AG08396 (cell line): ENCODE measurements at places on chromosomes 5 and 9.

DNA sequence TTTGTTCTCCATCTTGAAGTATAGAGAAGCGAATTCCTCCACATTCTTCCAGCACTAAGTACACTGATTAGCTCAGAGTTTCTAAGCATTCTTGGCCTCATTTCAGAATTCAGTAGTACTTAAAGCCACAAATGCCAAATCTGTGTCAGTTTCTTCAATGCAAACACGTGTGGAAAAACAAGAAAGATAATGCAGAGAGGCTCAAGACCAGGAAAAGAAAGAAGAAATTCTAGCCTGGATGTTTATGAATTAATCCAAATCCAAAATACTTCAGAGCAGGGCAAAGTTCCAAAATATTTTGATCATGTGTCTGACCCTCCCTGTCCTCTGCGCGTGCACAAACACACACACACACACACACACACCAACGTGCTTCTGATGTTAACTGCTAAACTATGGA, 457.6 kb downstream of the SLCO4C1 start:
- no peak for DNase-seq

GRCh38 chr9:31210978-31211570, 1173.4 kb upstream of the ACO1 start:
- no peak for DNase-seq

DNA sequence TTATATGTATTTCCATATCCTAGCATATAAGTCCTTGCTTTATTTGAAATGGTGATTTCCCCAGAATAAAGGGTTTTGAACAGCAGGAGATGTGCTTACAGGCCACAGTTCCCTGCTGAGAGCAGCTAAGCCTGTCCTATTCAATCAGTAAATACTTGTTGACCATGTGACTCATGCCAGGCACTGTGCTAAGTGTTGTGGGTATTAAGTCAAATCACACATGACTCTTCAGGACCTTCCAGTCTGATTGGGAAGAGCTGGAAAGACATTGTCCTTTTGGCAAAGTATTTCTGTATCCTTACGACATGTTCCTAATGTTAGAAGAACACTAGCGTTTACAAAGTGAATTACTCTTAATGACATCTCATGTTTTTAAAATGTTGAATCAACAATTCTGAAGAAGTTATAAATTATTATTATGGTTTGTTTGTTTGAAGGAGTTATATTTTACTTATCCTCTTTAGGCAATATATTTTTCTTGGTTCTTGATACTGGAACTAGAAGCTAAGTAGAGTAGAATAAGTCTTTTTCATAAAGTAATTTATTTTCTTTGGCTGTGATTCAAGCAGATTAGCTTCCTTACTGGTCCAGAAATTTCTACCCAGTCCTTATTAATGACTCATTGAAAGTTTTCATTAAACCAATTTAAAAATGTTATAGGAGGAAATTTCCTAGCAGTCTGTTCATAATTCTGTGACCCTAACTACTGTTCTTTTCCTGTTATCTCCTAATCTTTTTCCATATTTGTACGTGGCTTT, 82.1 kb downstream of the GAPVD1 start:
- DNase-seq, result peak; percentile 23

GRCh38 chr9:94894094-94894699, 167.7 kb downstream of the AOPEP start:
- no peak for DNase-seq

DNA sequence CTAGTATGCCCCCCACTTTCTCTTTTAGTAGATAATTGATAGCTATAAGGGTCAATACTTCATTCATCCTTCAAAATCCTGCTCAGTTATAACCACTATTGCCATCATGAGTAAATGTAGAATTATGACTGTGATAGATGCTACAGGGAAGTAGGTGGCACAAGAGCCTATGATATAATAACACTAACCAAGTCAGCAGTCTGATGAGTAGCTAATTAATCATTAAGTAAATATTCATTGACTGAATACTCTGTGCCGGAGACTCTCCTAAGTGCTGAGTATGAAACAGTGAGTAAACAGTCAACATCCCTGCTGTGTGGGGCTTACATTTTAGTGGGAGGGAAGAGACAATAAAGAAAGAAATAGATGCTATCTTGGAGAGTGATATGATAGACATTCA, 430.3 kb upstream of the ZNF462 start:
- DNase-seq, result no peak

- DNase-seq, result no peak
Measured at GRCh38 chr5:140842798-140843733, 2.1 kb downstream of the PCDHA8 start.

DNA sequence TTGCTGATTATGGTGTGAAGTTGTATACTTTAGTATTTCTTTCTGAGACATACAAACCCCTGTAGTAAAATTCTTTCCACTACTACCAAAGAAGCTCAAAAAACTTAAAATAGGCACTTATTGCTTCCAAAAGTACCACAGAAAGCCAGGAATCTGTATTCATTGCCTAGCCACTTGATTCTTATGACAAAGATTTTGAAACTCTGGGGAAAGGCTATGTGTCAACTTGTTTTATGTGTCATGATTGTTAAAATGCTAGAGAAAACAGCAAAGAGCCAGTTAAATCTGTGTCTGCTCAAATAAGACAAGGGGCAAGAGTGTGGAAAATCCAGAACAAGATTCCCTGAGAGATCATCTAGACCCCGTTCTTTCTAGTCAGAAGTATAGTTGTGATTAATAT, 6.0 kb downstream of the KIF2A start:
- DNase-seq, result peak; percentile 19

- DNase-seq, result no peak
Measured at GRCh38 chr5:15579193-15579990, 79.4 kb downstream of the FBXL7 start.

GRCh38 chr5:759111-759751, 25.3 kb downstream of the ZDHHC11B start:
- DNase-seq, result peak; percentile 51

DNA sequence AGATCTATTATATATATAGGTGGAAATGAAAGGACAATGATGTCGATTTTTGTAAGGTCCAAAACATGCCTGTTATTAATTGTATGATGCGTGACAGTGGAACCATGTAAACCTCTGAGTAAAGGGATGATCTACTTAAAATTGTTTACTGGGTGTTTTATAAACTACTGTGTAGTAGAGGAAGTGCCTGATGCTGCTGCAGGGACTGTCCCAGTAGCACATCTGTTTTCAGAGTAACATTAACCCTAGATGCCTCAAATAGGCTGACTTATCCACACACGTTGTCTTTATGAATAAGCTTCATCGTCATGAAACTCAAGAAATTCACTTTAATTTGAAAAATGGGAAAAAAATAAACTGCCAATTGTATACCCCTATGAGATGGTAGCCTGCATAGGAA, 1.7 kb downstream of the CAMK4 start:
- no peak for DNase-seq

DNA sequence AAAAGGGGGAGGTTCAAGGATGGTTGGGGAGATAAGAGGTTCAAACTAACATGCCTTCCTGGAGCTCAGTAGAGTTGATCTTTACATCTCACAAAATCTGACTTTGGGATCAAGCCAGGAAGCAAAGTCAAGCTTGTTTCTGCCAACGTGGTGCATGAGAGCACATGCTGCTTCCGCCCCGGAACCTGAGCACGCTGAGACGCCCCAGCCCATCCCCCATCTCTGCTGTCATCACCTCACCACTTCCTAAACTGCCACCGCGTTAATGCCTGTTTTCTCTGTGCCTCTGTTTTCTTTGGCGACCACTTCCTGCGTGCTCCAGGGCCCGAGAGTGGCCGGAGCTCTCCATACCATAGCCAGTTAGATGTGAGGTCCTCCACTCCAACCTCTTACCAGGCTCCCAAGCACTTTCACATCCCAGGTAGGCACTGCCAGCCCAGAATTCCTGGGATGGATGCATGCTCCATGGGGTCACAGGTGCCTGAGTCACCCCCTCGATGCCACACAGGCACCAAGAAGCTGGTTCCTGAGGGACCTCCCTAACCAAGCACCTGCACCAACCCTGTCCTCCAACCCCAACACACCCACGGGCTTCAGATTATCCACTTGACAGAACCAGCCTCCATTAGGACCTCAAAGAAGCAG, 31.2 kb upstream of the AFAP1L1 start:
- no peak for DNase-seq

DNA sequence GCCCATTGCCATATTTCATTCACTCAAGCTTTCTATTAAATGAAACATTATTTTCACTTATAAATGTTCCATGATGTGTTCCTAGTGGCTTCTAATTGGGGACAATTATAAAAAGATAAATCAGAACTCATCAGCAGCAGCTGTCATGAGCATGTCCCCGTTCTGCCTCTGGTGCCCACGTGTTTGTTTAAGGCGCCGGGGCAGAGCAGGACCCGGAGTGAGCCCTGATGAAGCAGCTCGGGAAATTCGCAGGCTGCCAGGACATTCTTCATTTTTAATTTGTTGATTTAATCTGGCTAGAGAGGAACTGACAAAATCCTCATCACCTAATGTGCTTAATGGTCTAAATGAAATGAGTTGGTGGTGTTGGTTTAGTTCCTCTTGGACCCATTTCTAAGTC, 475.0 kb downstream of the CTNND2 start:
- DNase-seq, result no peak

DNA sequence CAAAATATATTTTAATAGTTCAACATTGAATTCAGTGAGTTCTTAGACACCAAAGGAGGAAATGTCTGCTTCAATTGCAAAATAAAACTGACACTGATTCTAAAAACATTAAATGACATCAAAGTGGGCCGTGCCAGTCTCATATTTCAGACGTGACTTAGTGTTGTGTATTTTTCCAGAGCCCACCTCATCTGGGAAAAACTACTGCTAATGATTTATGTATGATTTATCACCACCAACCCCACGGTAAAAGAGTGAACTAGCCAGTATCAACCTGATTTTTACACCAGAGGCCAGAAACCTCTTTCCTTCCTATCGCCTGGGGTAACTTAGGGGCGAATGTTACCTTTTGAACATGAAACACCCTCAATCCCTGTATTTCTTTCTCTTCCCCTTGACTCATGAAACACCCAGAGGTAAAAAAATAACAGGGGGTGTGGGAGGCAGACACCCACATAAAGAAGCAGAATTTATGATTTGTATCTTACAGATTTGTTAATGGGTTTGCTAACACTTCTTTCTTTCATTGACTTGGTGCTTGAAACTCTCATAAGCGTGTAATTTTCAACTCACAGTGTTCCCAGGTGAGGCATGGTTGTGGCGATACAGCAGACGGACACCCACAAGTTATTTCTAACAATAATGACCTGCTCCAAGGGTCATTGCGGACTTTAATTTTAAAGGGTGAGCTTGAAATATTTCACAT, 56.4 kb upstream of the FANCC start:
- DNase-seq, result no peak

DNA sequence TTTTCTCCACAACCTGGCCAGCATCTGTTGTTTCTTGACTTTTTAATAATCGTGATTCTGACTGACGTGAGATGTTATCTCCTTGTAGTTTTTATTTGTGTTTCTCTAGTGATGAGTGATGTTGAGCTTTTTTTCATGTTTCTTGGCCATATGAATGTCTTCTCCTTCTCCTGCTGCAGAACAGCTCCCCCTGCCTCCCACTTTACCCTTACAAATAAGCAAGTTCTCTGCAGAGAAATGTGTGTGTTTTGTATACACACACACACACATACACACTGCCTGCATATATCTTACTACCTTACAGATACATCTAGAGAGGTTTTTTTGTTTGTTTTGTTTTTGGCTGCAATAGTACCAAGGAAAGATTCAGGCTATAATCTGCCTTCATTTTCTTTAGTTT, 88.7 kb upstream of the PHF24 start:
- no peak for DNase-seq

GRCh38 chr9:4796988-4797853, 4.5 kb downstream of the RCL1 start:
- peak; percentile 60 for DNase-seq
